ENCODE measurements at places on chromosomes 7 and 10. TPM values are rescaled to one million over a fixed set of nuclear protein-coding genes. Genes with fewer than 3 reads are reported as not detected.

Gene PLEKHS1
- total RNA-seq: under 0.01 TPM

Gene HOXA6
- 0.33 TPM for total RNA-seq

Gene GBX1
- not detected for total RNA-seq

Gene CTTNBP2
- total RNA-seq: 0.94 TPM

Gene ITGA8
- 1.3 TPM for total RNA-seq

Gene PNLIPRP1
- total RNA-seq: not detected

Gene VTI1A
- total RNA-seq: 27.0 TPM

Gene HNRNPH3
- 22.9 TPM for total RNA-seq

Gene CPA1
- total RNA-seq: 0.14 TPM

Gene LRRC4
- 1.6 TPM for total RNA-seq

- peak; percentile 36 for DNase-seq
These were observed 9.9 kb upstream of the PSMG3 start for GRCh38 chr7:1579481-1580421.

- DNase-seq: no peak
These were observed 1.3 kb downstream of the HOXA1 start for GRCh38 chr7:27094304-27095049.

DNA sequence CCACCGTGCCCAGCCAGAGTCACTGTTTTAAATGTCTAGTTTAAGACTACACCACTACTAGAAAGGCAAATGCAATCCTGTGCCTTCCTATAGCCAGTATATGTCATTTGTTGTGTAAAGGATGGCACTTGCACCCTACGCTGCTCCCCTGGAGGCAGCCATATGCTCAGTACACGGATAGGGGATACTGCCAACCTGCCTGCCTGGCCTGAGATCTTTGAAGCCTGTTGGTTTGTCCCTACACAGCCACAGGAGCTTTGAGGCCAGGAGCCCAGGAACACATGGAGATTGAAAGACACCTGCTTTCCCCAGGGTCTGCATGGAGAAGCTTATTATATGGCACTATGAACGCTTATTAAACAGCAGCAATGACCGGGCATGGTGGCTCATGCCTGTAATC is 2.3 kb upstream of the SCRN1 start:
- DNase-seq: no peak

DNA sequence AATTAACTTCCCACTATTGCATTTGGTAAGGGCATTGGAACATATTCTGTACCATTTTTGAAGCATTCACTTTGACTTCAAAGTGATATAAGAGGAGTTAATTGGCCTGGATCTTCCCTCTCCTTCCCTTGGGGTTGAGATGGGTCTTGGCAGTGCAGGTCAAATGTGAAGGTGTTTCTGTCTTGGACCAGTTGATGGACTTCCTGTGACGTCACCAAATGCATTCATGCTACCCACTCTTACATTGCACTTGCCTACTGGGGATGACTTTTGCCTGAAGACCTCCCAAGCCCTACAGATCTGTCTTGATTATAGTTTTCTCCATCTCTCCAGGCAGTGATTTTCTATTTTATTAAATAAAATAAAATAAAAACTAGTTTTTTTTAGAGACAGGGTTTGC is 221.5 kb downstream of the BUB3 start:
- DNase-seq: no peak

DNA sequence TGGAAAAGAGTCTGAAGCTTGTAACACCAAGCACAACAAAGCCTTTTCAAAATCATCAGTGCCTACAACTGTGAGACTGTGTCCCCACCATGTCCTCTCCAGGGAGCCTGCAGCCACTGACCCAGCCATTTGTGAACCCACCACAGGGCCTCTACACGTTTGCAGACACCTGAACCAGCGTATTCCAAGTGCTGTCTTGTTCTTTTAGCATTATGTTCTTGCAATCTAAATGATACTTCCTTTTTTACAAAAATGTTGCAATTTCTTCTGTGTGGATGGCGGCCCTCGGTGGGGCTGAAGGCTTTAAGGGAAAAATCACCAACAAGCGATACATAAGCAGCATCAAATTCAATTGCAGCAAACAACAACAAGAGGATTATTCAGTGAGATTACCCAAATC is 403.2 kb upstream of the MGMT start:
- no peak for DNase-seq

- no peak for DNase-seq
These were observed 278.8 kb downstream of the TNS3 start for GRCh38 chr7:47303014-47303694.

- DNase-seq: no peak
These were observed 43.1 kb downstream of the KLF6 start for GRCh38 chr10:3741688-3742461.

DNA sequence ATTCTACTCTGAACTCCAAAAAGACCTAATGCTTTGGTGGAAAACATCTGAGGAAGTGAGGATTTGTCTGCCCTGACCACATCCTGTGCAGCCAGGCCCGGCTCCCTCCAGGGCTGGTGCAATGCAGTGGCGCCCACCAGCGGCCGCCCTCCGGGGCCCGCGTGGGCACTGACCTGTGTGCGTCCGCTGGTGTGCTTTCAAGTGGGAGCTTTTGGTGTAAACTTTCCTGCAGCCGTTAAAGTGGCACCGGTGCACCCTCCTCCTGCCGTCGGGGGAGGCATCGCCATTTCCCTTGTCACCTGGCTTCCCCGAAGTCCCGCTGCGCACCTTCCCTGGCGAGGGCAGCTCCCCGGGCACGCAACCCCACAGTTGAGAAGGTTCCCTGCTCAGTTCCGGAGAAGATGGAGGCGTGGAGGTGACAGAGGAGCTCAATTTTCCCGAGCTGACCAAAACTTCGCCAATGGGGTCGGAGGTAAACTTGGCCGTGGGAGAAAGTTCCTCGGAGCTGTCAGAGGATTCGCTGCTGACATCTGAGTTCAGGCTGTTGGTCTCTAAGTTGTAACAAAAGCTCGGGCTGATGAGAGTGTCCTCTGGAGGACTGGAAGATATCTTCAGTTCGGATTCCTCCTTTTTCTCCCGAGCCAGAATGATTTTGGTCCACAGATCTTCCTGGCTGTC is 3.4 kb downstream of the KLF6 start:
- peak; percentile 49 for DNase-seq

GRCh38 chr7:22762866-22763265 is 35.9 kb downstream of the IL6 start:
- no peak for DNase-seq

- no peak for DNase-seq
These were observed 83.4 kb upstream of the NMT2 start for GRCh38 chr10:15251791-15252380.

Measured in thymus (tissue), 14 donors.